ENCODE measurements at places on chromosomes 16 and 17.

DNA sequence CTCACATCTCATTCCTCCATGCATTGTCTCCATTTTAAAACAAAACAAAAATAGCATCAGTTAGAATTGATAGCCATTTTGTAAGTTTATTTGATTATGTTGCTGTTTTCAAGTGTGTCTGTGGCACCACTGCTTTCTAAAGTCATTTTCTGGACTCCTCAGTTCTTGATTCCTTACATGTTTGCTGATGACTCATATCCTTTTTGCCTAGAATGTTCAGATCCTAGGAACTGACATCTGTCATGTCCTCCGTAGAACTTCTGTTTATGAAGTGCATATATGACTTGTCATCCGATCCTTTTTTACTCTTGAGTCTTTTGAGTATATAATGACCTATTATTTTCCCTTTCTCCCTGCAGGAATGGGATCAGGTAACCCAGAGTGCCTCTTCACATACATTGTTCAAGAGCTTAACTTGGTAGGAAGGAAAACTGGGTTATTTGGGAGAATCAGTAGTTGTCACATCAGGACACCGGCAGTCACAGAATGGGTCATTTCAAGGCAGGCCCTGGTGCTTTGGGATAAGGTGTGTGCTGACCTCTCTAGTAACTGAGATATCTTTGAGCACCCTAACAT, 69.2 kb downstream of the MAP2K4 start:
- DNase-seq: no peak

DNA sequence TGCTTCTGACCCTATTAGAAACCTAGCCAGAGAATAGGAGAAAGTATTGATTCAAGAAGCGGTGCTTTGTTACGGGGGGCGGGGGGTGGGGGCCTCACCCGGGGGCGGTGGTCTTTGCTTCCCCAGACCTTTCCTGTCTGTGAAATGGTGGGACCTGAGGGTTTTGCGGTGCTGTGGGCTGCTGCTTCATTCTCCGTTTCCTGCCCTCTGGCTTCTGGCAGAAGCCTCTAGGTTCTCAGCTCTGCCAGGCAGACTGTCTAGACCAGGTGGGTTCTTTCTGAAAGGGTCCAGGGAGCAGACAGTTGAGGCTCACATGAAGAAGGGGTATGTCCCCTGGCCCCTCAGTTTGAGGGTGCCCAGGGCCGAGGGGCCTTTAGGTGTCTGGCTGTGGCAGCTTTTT, 14.0 kb downstream of the GSE1 start:
- DNase-seq: no peak

- DNase-seq: no peak
These were observed 99.3 kb downstream of the RAB11FIP4 start for GRCh38 chr17:31490671-31491375.

GRCh38 chr17:45233423-45233924, 11.8 kb downstream of the FMNL1 start:
- DNase-seq: no peak

DNA sequence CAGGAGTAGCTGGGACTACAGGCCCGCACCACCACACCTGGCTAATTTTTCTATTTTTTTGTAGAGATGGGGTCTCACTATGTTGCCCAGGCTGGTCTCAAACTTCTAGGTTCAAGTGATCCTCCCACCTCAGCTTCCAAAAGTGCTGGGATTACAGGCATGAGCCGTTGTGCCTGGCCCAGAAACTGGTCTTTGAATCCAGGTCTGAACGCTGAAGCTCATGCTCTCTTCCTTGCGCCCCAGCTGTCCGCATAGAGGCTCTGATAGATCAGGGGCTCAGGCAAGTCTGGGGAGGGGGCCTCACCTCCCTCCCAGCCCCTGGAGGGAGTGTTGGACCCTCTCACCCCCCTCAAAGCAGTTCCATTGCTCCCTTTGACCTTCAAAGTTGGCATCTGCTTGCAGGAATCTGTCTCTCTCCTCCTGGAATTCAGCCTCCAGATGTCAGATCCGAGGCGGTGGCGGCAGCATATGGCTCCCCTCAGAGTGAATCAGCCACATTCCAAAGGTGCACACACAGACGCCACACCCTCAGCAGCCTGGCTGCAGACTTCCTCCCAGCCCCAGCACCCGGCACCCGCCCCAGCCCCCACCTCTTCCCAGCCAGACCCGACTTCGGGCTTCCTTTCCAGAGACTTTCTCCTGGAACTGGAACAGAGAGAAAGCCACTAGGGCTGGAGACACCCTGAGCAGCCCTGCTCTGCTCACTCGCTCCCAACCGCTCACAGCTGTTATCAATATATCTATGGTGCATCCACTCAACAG, 16.9 kb upstream of the GLIS2 start:
- DNase-seq: no peak

- DNase-seq: no peak
These were observed 51.9 kb upstream of the CACNG3 start for GRCh38 chr16:24204150-24204665.

Data from NAMALWA (cell line).